Cardiac fibroblast (primary cell): ENCODE measurements at places on chromosomes 5 and 9.

DNA sequence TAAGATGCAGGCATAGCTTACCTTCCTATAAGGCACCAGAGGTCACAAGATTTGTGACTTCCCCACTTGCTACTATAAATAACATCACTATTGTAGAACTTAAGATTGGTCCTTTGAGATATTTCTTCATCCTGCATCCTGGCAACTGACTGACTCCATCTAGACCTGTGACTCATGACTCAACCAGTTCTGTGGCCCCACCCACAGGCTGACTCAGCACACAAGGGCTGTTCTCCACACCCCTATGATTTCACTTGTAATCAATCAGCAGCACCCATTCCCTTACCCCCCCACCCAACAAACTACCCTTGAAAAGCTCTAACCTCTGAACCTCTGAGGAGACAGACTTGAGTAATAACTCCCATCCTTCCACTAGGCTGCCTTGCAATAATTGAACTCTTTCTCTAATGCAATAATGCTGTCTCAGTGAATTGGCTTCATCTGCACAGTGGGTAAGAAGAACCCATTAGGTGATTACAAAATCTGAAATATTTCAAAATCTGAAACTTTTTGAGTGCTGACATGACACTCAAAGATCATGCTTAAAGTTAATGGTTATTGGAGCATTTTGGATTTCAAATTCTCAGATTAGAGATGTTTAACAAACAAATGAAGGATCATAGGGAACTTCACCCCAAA lies 296.7 kb downstream of the ARL15 start:
- peak; percentile 97 for DNase-seq

- peak; percentile 59 for DNase-seq
These were observed 41.3 kb downstream of the ZNF366 start for GRCh38 chr5:72465601-72466563.

DNA sequence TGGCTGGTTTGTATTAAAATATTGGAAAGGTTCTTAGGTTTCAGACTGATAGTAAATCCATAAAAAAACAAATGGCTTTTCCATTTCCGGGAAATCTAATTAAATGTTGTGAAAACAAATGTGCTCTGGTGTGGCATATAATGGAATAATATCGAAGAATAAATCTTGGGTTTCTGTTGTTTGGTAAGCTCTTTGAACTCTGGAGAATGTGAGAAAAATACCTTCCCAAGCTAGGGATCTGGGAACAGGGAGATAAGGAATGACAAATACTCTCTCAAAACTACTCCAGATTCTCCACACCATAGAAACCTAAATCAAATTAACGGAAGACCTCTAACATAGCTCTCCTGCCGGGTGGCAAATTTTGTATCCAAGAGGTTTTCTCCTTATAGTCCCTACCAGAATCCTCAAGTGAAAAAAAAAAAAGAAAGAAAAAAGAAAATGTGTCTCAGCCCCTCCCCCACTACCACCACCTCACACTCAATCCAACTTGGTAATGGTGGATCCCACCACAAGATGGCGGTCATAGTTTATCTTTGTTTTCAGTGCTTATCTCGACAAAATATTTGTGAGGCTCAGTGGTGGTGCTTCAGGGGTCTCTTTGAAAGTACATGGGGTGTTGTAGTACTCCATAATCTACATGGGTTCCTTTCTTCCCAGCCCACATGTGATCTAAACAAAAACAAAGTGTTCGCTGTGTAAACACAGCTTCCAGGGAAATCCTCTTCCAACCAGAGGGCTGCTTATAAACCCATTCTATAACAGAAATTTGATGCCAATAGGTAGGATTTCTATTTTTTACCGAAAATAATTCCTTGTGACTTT lies 54.5 kb upstream of the FST start:
- DNase-seq: no peak

- no peak for DNase-seq
These were observed 32.2 kb downstream of the NDUFA8 start for GRCh38 chr9:122127396-122127798.

GRCh38 chr5:39164529-39165402 lies 54.6 kb downstream of the FYB1 start:
- no peak for DNase-seq

DNA sequence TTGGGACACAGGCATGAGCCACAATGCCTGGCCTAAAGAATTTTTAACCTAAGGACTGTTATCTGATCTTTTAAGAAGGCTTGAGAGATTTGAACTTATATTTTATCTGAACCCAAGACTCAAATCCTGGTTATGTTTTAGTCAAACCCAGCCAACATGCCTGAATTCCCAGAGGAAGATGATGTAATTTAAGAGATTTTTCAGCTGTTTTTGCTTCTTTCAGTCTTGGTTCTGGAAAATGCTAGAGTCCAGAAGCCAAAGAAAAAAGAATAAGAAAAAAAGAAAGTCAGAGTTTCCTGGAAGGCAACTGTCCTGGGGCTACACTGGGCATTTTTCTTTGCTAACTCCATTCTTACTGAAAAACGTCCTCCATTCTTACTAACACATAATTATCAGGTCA lies 85.8 kb downstream of the SNX18 start:
- DNase-seq: peak; percentile 80

- DNase-seq: peak; percentile 42
These were observed 52.3 kb downstream of the TLE4 start for GRCh38 chr9:79623799-79624721.

- DNase-seq: peak; percentile 83
These were observed 250.8 kb upstream of the FBXL7 start for GRCh38 chr5:15249152-15249551.

- no peak for DNase-seq
These were observed 19.9 kb downstream of the NOTCH1 start for GRCh38 chr9:136525841-136526499.

DNA sequence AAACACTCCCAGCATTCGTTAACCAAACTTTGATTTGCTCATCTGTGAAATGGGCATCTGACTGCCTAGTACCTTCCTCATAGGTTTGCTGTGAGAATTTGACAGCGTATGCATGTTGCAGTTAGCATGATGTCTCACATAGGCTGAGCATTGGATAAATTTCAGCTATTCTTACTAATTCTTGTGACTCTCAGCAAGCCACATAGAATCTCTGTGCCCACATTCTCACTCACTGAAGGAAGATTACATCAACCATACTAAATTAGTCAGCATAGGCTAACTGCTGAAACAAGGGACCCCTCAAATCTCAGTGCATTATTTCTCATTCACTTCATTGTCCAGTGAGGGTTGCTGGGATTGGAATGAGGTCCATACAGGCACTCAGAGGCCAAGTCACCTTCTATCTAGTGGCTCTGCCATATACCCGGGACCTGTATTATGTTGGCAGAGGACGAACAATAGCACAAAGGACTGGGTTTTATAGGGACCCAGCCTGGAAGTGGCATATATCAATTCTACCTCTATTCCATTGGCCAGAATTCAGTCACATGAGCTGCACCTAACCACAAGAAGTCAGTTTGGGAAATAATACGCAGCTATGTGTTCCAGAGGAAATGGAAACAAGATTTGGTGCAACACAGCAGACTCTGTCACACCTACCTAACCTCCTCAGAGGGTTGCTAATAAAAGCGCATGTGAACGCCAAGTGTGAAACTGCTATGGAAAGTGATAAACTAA lies 4.2 kb upstream of the PTGER4 start:
- DNase-seq: no peak

DNA sequence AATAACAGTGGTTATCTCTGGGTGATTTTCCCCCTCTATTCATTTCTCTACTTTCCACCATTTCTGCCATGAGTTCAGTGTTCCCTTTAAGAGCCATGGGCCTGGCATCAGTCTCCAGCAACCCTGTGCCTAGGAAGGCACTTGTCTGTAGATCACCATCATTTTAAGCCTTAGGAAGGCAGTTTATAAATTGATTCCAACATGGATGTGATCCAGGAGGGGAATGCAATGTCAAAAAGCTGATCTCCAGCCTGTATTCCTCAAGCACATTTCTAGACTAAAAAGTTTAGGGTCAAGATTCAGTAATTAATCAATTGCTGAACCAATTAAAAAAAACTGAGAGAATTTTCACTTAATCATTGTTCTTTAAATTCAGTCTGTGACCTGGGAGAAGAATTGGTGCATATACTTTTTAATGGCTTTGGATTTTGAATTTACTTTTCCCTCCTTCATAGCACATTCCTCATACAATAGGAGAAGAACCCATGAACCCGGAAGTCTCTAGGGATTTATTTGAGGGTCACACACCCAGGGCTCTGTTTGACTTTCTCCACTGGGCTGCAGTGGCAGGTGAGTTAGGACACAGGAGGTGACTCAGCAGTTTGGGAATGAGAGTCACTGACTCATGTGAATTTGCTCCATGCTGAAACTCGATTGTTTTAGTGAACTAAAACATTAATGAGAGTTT lies 6.1 kb upstream of the ERMP1 start:
- peak; percentile 37 for DNase-seq

DNA sequence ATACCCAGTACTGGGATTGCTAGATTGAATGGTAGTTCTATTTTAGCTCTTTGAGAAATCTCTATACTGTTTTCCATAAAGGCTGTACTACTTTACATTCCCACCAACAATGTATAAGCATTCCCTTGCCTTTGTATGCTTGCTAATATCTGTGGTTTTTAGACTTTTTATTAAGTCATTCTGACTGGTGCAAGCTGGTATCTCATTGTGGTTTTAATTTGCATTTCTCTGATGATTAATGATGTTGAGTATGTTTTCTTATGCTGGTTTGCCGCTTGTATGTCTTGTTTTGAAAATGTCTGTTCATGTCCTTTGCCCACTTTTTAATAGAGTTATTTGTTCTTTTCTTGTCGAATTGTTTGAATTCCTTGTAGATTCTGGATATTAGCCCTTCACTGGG lies 512.7 kb upstream of the PAPPA start:
- DNase-seq: peak; percentile 64
